Dorsolateral prefrontal cortex (tissue), 122 donors: ENCODE measurements at places on chromosomes 6 and 20.

GRCh38 chr20:57908704-57909630 lies 199.2 kb upstream of the PMEPA1 start:
- DNase-seq, result no peak

DNA sequence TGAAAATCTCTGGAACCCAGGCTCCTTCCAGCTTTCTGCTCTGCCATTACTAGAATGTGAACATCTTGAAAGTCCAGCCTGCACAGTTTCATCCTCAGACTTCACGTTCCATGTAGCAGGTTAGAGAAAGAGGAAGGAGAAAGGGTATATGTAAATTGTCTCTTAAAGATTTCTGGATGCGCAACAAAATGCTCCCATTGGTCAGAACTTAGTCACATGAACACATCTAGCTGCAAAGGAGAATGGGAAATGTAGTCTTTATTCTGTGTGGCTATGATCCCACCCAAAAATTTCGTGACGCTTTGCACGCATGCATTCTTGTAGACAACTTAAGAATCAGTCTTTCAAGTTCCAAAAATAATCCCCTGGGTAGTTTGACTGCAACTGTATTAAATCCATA lies 46.4 kb upstream of the CHD6 start:
- no peak for DNase-seq

DNA sequence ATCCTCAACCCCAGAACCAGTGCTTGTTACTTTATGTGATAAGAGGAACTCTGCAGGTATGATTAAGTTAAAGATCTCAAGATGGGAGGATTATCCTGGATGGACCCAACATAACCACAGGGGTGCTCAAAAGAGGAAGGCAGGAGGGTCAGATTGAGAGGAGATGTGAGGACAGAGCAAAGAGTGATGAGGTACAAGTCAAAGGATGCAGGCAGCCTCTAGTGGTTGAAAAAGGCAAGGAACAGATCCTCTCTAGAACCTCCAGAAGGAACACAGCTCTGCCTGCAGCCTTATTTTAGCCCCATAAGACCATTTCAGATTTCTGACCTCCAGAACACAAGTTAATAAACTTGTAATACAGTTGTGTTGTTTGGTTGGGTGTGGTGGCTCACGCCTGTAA lies 41.2 kb downstream of the PDSS2 start:
- no peak for DNase-seq

GRCh38 chr6:74431873-74432580 lies 736.0 kb downstream of the CD109 start:
- no peak for DNase-seq

DNA sequence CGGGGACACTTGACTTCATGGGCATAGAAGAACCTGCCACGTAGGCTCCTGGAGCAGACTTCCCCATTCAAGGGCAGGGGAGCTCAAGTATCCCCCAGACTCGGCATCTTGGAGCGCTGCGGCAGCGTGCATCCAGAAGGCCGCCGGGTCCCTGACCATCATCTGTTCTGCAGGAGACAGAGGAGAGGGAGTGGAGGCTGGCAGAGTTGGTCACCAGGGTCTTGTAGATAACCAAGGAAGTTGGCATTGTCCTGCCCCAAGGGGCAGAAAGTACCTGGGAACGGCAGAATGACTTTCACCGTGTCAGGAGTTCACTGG lies 82.8 kb downstream of the TCP11 start:
- no peak for DNase-seq

GRCh38 chr6:27025351-27025750 lies 222.2 kb upstream of the PRSS16 start:
- DNase-seq, result no peak

- DNase-seq, result no peak
Measured at GRCh38 chr6:42099340-42100028, 42.9 kb downstream of the C6orf132 start.

DNA sequence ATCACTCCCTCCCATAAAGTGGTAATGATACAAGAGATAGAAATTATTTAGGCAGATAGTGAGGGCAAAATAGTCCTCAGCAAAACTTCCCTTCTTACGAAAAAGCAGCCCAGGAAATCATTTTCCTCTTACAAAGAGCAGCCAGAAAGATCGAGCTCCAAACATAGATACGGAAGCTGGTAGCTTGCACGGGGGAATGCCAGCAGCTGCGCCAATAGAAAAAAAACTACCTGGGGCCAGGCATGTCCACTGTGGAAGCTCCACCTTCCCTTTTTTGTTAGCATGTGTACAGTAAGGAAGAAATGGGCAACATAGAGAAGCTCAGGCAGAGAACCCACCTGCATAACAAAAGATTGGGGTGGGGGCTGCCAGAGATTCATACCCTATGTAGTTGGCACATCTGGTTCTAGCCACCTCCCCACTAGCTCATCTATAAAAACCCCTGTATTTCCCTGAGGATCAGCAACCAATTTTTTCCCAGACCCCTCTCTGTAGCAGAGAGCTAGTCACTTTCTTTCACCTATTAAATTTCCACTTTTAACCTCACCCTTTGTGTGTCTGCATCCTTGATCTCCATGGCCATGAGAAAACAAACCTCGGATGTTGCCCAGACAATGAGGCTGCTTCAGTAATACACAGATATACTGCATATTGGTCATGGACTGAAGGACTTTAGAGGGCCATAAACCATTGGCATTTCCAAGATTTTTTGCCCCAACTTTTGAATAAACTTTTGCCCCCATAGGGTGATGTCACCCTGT lies 52.1 kb downstream of the SOD2 start:
- no peak for DNase-seq

- DNase-seq, result no peak
Measured at GRCh38 chr20:15336536-15336935, 999.1 kb upstream of the FLRT3 start.

GRCh38 chr20:10476319-10476724 lies 41.2 kb downstream of the SLX4IP start:
- no peak for DNase-seq

DNA sequence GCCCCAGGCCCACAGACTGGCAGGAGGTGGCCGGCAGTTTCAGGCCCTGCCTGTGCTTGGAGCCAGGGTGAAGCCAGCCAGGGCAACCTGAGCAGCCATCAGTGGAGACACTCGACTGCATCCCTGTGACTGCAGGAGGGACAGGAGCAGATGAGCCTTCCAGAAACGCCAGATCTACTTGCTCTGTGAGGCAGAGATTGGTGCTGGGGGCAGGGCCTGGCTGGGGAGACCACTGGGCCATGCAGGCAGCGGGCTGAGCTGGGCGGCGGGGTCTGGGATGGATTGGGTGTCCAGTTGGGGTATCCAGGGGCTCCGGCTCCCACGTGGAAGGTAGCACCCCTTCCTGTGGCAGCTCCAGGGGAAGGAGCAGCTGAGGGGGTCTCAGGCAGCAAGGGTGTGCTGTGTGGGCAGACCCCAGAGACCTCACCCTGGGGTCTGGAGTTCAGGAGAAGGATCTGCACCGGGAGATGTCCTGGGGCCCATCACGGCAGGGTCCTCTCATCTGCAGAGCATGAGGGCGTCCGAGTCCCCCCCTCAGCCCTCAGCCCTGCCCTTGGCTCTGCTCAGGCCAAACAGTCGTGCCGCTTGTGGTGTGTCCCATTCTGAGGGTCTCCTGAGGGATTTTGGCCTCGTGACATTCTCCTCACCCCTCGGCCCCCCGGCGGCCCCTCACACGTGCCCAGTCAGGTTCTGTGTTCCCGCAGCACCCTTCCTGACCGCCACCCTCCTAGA lies 334.9 kb downstream of the TAF4 start:
- no peak for DNase-seq

- DNase-seq, result no peak
Measured at GRCh38 chr20:59392736-59393135, 92.3 kb downstream of the EDN3 start.

DNA sequence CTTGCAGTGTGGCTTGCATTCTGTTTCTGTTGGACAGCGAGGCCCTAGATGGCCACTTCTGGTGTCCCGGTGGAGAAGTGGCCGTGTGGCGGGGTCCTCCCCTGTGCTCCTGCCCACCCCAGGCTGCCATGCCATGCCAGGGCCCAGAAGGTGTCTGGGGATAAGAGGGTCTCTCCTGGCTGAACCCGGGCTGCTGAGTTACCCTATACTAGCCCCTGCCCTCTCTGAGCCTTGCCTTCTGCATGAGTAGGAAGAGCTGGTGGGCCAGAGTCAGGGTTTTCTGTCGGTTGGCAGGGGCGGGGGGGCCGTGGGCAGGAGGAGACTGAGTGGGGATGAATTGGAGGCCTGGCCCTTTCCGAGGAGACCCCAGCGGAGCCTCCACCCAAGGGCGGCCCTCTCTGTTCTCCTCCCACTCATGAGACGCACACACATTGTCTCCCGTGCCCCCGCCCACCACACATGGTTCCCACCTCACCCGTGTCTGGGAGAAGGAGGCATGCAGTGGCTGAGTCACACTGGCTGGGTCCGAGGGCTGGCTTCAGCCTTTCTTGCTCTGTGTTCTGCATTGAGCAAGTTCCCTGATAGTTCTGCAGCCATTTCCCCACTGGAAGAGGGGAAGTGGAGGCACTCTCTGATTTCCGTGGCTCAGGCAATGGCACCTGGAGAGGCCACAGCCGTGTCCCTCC lies 24.6 kb downstream of the VSTM2L start:
- no peak for DNase-seq
